ENCODE measurements at places on chromosomes 6 and 20.

DNA sequence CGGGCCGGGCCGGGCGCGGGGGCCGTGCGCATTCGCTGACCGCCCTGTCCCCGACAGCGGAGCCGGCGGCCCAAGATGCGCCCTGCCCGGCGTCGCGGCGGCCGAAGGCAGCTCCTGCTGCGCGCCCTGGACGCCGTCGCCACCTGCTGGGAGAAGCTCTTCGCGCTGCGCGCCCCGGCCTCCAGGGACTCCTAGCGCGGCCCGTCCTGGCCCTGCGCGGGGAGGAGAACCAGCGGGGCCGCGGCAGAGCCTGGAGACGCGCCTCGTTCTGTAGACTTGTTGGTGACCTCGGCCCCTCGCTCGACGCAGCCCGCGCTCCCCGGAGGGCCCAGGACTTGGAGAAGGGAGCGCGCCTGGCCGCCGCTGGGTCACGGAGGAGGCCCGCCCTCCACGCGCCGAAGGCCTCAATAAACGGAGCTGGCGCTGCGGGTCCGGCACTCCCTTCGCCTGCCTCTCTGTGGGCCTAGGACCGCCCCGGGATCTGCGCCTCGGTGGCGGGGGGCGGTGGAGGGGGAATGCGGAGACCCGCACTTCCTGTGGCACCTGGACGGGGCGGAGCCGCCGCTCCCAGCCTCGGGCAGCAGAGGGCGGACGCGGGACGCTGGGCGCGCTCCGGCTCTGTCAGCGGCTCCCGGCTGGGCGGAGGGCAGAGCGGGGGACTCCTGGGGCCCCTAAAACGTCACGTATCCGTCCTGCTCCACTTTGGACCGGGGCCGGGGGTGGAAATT, 2.7 kb downstream of the C20orf204 start:
- DNase-seq: peak; percentile 65

- DNase-seq: no peak
Measured at GRCh38 chr6:135568379-135568778, 70.8 kb upstream of the AHI1 start.

DNA sequence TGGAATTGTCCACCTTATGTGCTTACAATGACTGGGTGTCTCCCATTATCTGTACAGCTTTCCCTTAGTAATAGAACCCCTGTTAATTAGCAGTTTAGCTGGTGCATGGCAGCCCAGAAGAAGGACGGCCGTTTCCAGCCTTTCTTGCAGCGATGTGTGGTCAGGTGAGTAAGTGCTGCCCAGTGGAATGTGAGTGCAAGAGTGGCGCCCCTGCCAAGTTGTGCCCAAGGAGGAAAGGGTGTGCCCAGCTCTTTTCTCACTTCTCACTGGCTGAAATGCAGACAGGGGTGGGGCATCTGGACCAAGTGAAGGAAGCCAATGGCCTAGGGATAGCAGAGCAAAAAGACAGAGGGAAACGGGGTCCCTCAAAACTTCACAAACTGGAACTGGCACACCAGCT, 296.8 kb downstream of the PREX1 start:
- DNase-seq: no peak

GRCh38 chr20:32155017-32155981, 45.8 kb downstream of the TM9SF4 start:
- no peak for DNase-seq

- DNase-seq: no peak
Measured at GRCh38 chr6:124873066-124873410, 89.2 kb upstream of the RNF217 start.

- no peak for DNase-seq
Measured at GRCh38 chr20:8901237-8902025, 167.5 kb upstream of the PLCB4 start.
